ENCODE measurements at places on chromosomes 7 and 10. TPM values are rescaled to one million over a fixed set of nuclear protein-coding genes. Genes with fewer than 3 reads are reported as not detected.

NAT16 gene
- total RNA-seq = not detected

CNPY1 gene
- not detected for total RNA-seq

NME8 gene
- not detected for total RNA-seq

MPP7 gene
- 6.8 TPM for total RNA-seq

GRCh38 chr10:131274133-131274880 is 37.2 kb downstream of the TCERG1L start:
- DNase-seq = no peak

DNA sequence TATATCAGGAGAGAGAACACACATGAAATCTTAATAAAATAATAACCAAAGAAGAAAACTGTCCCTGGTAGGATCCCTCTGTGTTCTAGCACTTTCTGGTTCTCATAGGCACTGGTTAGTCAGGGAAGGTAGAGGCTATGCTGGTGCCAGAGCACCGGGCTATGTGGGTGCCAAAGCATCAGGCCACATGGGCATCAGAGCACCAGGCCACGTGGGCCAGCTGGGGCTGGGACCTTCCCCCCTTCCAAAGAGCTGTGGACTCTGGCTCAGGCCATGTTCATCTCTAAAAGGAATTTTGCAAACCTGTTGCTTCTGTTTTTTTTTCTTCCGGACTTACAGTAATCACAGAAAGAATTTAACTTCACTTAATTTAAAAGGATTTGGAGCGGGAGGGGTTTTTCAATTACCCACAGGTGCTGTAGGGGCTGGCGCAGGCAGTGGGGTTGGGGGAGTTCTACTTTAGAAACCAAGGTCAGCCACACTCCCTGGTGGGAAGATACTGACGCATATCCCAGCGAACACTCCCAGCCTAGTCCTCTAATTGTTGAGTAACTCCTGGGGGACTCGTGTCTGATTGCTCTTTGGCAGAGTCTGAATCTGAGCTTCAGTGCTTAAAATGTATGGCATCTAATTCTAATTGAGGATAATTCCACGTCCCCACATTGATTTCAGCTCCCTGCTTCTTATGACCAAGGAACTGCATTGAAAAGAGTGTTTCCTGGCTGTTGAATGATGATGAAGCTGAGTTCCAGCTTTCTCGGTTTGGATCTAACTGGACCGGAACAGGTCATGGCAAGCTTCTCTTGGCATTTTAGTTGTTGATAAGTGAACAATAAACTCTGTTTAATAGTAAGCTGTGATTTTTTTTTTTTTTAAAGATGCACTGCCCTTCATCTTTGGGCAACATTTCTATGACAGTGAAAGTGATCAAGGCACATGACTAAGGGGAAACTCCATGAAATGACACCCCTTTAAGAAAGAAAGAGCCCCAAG is 110.7 kb upstream of the FZD8 start:
- DNase-seq = no peak
